ENCODE measurements at places on chromosomes 12 and 14.

- no peak for DNase-seq
These were observed 71.9 kb upstream of the POC1B start for GRCh38 chr12:89597770-89598169.

DNA sequence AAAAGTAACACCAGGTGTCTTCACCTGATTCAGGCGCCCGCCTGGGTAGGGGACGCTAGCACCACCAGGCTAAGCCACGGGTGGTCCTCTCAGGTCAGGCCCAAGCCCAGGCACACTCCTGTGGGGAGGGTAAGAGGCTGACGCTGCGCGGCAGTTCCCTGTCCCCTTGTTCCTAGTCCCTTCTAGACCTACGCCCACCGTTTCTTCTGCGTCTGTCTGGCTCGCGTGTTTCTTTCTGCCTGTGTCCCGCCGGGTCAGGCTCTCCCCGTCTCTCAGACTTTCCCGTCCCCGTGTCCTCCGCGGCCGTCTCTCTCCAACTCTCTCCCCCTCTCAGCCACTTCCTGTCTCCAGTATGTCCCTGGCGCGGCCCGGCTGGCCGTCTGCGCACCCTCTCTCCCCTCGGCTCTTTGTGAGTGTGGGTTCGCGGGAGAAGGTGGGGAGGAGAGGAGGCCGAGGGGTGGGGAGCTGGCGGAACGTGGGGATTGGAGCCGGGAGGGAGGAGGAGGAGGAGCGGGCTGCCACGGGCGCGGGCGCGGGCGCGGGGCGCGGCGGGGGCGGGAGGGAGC is 3.1 kb upstream of the TNS2 start:
- peak; percentile 46 for DNase-seq

DNA sequence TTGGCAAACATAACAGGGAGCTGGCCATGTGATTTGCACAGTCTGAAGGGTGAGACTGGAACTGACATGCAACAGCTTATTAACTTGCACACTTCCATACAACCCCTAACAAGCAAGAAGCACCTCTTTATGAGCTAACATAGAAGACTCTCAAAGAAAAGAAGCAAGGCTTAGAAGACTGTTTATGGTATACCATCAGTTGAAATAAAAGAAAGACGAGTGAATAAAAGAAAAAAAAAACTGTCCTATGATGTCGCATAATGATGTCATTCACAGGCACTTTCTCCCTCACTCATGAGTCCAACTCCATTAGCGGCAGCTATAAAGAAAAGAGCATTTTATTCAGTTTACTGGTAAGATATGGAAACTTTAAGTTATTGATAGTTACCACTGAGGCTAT is 3.3 kb upstream of the MDM1 start:
- DNase-seq = no peak

DNA sequence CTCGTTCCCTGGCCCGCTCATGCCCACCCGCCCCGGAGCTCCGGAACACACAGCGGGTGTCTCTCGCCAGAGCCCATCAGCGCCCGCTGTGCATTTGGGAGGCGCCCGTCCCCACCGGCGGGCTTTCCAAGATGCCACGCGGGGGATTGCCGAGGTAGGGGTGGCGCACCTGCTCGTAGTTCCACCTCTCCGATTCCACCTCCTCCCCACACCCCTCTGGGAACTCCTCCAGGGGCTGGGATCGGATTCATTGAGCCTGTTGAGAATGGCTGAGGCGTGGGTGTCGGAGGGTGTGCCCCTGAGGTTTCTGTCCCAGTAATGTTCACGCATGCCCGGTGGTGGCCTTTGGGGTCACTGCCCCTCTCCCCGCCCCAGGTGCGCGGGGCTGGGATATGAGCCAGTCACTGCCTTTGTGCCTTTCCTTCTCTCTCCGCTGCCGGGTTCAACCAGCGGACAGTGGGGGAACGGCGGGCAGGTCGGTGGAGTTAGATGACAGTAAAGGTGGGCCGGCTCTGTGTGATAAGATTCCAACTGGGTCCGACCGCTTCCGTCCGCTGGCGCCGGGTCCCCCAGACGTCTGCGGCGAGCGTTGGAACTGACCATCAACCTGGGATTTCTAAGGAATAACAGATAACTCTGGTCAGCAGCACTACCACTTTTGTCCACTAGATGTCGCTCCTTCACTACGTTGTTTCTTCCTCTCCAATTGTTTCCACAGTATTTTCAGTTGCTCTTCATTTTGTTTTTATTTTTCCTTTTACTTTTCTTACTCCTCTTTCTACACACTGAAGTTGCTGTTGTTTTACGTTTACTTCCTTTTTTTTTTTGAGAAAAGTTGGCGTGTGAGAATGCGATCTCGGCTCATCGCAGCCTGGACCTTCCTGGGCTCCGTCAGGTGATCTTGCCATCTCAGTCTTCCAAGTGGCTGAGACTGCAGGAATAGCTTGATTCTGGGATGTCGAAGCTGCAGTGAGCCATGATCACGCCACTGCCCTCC is 178.1 kb upstream of the ALG10B start:
- peak; percentile 79 for DNase-seq

DNA sequence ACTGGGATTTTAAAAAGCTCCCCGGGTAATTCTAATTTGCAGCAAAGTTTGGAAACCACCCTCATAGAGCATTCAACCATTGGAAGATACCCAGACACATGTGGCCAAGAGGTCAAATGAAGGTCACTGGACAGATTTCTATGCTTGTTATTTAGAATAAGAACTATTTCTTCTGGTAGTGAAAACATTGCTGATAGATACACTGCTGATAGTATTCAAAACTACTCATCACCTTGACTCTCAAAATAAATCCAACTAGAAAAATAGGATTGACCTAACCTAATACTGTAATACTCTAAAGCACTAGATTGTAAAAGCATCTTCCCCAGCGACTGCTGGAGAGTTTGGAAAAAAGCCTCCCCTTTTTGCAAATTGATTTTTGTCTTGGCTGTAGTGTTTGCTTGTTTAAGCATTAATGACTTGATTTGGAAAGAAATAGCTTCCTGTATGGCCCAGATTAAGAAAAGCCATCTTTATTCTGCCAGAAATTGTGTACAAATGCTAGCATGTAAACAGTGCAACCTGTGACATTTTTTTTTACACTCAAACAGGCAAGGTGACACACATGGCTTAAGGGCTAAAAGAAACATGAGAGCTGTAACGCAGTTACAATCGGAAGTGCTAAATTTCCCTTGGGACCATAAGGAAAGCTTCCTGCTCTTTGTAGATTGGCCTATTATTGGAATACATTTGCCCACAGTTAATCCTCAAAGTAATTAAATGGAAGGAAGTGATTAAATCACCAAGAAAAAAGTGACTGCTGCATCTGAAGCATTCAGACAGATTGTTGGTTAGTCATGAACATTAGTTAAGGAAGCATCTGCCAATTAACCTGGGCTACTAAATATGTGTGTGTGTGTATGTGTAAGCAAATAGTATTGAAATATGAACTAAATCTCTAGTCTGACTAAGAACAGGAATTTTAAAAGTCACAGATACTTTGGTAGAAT is 356.5 kb upstream of the ATP2B1 start:
- peak; percentile 21 for DNase-seq

- DNase-seq = peak; percentile 56
These were observed 1277.4 kb downstream of the LRFN5 start for GRCh38 chr14:42884100-42884499.

DNA sequence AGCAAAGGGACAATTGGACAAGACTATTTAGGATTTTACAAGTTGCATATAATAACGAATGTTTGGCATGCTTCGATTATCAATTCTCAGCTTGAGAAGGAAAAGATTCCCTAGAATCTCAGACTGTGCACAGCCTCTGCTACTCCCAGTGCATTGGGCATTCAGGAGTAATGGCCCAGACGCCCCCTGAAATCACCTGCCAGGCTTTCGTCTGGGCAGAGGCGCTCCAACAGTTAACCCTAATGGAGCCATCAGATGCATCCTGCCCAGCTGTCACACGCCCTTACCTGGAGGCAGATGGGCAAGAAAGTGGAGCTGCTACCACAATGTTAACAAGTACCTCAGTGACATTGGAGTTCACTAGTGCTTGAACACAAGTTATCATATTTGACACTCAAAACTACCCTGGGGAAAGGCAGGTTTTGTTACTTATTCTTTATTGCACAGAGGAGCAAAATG is 927 bp upstream of the LRP6 start:
- DNase-seq = no peak

DNA sequence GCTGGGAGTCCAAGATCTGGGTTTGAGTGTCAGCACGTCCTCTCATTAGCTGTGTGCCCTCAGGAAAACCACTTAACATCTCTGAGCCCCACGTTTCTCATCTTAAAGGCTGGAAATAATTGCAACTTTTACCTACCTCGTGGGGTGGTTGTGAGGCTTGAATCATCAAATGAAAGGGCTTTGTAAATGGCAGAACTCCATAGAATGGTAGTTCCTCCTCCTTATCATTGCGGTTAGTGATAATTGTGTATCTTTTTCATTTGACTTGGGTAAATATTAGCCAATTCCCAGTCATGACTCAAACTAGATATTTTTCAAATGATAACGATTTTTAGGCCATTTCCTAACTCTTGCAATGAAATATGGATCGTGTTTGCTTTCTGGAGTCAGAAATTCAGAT is 205.5 kb downstream of the CHST11 start:
- DNase-seq = no peak

GRCh38 chr12:102990419-102990818 is 32.9 kb downstream of the ASCL1 start:
- DNase-seq = no peak

GRCh38 chr12:65925626-65926025 is 101.3 kb downstream of the HMGA2 start:
- no peak for DNase-seq

DNA sequence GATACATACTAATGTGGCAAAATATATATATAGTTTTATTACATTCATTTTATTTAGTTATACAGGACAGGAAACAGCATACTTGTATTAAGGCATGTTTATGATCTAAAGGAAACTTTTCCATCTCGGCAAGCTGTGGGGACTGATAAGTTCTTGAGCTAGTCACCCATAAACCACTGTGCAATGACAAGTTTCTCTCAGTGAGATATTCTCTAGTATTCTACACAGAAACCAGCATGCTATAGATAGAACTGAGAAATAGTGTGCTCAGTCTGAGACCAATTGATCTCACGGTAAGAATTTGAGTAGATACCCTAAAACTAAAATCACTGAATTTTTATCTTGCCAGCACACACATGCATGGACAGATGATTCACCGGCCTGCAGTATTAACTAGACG is 717.6 kb upstream of the NOVA1 start:
- no peak for DNase-seq

DNA sequence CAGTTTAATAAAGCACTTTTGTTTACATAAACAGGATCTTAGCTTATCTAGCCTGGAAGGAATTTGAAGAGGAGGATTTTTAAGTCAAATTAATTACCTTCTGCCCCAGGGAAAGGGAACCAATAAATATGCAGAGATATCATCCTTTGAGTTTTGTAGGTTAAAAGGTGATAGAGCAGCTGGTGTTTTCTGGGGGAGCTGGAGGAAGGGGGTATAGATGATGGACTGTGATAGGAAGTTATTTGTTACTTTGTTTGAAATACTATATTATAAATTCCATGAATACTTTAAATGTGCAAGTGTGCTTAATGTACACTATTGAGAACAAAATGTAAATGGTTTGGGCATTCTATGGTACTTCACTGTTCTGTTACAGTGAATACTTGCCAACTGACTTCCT is 55.2 kb downstream of the NPAS3 start:
- no peak for DNase-seq

DNA sequence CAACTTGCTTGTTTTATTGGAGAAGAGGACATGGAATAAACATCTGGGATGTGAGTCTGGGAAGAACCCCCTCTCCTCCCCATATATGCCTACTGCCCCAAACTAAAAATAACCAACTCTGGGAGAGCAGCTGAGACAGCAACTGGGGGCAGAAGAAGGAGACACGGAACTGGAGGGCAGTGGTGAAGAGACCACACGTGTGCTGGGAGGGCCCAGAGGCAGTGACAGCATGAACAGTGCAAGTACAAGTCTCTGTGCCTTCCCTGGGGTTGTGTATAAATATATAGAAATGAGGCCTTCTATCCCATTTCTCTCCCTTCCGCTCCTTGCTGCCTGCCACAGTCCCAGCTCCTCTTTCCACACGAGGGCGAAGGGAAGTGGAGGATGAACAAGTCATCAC is 4.0 kb upstream of the KRT73 start:
- no peak for DNase-seq

DNA sequence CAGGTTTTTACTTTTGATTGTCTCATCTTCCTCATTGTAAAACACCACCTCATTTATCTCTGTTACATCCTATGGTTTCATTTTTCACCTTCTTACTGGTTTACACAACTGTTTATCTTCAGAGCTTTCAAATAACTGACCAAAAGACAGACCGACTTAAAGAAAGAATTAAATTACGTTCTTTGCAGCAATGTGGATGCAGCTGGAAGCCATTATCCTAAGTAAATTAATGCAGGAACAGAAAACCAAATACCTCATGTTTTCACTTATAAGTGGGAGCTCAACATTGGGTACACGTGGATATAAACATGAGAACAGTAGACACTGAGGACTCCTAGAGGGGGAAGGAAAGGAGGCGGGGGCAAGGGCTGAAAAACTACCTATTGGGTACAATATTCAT is 729.0 kb upstream of the USP15 start:
- DNase-seq = no peak

GRCh38 chr14:99590746-99591555 is 13.1 kb downstream of the CCDC85C start:
- DNase-seq = peak; percentile 86

DNA sequence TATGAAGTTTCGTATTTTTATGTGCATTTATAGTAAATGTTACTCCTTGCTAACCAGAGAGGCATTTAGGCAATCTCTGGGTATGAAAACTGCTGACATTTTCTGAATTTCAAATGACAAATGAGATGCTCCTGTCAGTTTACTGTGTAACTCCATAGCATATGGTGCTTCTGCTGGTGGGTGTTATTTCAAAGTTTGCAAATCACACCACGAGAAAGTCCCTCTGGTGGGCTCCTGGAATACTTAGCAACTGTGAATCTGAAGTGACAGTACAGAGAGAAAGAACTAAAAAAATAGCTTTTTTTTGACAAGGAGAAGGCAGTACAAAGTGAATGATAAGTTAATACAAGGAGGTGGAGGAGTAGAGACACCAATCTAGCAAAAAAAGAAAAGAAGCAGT is 161.5 kb downstream of the DERA start:
- DNase-seq = no peak

DNA sequence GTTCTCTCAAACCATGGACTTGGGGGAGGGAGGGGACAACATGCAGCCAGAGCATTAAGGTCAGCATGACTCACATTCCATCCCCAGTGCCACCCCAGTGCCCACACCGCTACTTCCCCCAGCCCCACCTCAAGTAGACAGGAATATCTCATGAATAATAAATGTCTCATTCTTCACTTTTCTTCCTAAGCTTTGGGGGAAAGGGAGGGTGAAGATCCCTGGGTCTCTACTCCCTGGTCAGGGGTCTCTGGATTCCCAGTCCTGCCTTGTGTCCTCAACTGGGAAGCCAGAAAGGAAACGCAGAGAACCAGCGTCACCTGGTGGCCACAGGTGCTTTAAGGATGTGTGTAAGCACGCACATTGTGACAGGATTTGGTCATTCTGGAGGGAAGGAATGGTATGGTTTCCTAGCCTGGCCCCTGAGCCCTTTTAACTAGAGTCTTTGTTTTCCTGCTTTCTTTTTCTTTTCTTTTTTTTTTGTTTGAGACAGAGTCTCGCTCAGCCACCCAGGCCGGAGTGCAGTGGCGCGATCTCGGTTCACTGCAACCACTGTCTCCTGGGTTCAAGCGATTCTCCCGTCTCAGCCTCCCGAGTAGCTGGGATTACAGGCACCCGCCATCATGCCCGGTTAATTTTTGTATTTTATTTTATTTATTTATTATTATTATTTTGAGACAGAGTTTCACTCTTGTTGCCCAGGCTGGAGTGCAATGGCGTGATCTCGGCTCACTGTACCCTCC is 3.4 kb downstream of the GPR84 start:
- peak; percentile 82 for DNase-seq

- peak; percentile 42 for DNase-seq
These were observed 35.4 kb upstream of the TMEM179 start for GRCh38 chr14:104639885-104640548.

Measured in A172 (cell line).